ENCODE measurements at places on chromosomes 6 and 20.

- DNase-seq = no peak
Measured at GRCh38 chr6:145904391-145904790, 59.8 kb downstream of the SHPRH start.

DNA sequence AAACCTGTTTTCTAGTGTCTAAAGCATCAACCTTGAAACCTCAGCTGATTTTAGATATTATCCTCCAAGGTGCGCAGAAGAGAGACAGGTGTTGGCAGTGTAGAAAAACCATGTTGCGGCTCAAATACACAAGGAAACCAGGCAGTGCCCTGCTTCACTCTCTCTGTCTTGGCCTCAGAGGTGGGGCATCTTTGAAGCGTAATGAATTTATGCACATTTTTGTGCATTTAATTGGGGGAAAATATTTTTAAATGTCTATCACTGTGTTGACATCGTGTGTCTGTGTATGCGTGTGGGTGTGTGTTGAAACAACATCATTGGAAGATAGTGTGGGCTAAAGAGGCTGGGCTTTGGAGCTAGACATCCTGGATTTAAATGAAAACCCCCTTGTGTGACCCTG, 334.0 kb upstream of the CHD6 start:
- no peak for DNase-seq

DNA sequence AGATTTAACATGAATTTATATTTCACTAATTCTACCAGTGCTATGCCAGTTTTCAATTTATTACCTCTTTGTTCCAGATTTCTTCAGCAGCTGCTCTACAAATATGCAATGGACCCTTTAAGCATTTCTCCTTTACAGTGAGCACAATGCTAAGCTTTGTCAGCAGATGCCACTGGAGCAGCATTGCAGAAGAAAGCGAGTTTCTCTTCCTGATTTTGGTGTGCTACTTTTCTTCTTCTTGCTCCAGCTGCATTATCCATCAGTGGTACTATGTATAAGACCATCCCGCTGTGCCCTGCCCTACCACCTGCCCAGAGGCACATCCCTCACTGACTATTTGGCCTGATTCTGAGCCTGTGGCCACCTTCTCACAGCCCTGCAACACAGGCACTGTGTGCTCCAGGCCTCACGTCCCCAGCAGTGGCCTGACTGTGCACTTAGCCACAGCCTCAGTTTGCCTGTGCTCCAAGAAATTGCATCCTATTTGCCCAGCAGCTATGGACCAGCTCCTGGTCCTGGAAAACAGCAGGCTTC, 84.1 kb downstream of the TNFAIP3 start:
- DNase-seq = no peak

DNA sequence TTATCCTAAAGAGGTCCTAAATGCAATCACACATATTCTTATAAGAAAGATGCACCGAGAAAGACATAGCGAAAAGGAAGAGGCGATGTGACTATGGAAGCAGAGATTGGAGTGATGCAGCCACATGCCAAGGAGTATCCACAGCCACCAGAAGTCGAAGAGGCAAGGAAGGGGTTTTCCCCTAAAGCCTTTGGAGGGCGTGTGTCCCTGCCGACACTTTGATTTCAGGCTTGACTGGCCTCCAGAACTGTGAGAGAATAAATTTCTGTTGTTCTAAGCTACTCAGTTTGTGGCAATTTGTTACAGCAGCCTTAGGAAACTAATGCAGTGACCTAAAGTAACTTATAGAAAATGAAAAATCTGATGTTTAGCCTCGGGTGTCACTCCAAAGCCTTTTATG, 179.5 kb upstream of the CITED2 start:
- DNase-seq = no peak

DNA sequence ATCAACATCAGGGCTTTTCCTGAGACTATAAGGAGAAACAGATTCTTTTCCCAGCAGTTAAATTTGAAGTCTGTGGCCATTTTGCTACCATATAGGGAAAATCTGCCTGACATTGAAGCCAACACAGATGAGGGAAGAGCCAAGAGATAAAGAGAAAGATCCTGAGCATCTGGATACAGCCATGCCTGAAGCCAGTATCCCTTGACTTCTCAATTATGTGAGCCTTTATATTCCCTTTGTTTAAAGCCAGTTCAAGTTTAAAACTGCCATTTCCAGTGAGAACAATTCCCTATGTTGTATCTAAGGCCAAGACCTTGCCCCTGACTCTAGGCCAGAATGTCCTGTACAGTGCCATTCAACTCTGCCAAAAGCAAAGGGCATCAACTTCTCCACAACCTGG, 3.8 kb upstream of the NRSN2 start:
- no peak for DNase-seq

DNA sequence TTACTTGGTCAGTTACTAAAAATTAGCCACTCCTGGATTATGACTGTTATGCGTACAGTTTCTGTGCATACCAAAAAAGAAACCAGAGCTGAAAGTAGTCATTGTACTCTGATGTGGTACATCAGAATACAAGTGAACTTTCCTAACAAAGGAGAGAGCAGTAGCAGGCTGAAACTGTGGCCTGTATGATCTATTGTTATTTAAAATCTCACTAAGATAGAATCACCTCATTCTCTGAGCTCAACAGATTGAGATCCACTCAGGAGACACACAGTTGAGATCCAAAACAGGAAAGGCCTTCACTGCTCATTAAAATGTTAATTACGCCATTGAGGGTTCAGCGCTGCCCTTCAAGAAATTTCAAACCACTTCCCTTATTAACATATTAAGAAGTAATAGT, 576.4 kb downstream of the LMBRD1 start:
- DNase-seq = no peak

- DNase-seq = no peak
Measured at GRCh38 chr20:47708953-47709833, 76.1 kb downstream of the SULF2 start.

- no peak for DNase-seq
Measured at GRCh38 chr6:83466328-83466727, 35.5 kb upstream of the ME1 start.

GRCh38 chr20:10498200-10498599, 63.1 kb downstream of the SLX4IP start:
- no peak for DNase-seq

DNA sequence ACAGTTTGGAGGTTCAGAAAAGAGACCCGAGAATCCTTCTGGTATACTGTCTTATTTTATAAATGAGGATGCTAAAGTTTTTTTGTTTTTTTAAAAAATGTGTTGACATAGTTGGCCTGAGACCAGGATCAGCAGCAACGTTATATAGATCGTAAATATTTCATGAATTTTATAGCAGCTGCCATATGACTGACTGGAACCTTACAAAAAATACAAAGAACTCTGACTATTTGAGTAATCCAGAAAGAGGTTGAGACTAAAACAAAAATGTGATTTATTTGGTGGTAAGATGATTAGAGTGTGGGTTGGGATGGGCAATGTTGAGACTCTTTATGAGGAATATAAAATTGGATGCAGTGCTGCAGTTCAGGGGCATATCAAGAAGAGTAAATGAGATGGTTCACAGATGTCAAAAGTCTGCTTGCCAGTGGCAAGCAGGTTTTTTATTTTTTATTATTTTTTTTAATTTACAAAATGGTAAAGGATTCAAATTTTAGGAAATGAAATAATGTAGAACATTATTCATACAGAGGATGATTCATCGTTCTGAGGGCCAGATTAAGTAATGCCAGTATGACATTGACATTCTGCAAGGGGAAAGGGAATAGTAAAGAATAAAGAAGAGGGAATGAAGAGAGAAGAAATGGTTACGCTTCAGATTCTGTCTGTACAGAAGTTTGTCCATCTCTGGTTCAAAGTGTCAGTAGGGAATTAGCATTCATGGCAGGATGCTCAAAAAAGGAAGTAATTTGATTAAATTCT, 58.5 kb downstream of the SCAF8 start:
- no peak for DNase-seq

GRCh38 chr6:4281341-4282293, 146.2 kb upstream of the ECI2 start:
- DNase-seq = no peak

GRCh38 chr20:20888266-20888656, 175.8 kb upstream of the RALGAPA2 start:
- DNase-seq = no peak

GRCh38 chr20:61520893-61521460, 268.9 kb downstream of the CDH4 start:
- DNase-seq = no peak

GRCh38 chr6:31666337-31666965, 571 bp downstream of the CSNK2B start:
- DNase-seq = no peak

- DNase-seq = no peak
Measured at GRCh38 chr20:1926237-1926636, 31.0 kb downstream of the SIRPA start.

DNA sequence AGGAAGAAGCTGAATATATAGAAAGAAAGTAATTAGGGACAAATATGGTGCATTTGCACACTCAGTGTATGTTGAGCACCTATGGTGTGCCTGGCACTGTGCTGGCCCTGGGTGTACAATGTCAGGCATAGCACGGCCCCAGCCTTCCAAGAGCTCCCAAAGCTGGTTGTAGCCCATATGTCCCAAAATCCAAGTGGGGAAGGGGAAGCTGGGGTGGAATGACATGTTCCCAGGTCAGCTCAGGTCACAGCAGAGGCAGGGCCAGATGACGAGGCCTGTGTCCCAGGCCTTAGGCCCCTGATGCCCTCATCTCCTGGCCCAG, 170.0 kb downstream of the VEGFA start:
- DNase-seq = no peak

DNA sequence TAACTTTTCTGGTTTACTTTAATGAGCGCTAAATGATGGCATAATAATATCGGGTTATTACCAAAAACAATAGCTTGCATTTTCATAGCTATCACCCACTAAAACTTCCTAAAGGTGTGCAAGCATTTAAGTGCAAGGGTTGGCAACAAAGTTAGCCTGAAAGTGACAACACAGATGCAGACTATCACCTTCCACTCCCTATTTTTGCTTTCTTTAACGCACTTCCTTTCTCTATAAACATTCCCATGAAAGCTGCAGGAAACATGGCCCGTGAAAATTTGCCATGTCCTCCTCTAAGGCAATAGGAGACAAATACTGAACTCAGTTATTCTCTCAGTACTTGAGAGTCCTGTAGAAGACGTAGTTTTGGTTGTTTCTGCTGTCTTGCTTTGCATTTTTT, 2.7 kb downstream of the MYCT1 start:
- DNase-seq = no peak

- DNase-seq = no peak
Measured at GRCh38 chr6:110147870-110148269, 31.6 kb downstream of the WASF1 start.

DNA sequence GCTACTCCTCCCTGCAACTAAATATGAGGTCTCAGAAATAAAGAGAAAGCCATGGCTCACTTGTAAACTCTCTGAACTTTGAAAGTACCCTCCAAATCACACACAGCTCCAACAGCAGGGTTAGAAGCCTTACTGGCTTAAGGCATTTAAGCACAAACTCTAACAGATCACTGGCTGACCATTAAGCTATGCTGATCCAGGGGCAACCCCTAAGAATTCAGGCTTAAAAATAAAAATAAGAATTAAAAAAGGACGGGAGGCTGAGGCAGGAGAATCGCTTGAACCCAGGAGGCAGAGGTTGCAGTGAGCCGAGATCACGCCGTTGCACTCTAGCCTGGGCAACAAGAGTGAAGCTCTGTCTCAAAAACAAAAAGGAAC, 21.8 kb downstream of the HLA-E start:
- DNase-seq = no peak

- no peak for DNase-seq
Measured at GRCh38 chr20:18654448-18654773, 66.6 kb downstream of the DTD1 start.

DNA sequence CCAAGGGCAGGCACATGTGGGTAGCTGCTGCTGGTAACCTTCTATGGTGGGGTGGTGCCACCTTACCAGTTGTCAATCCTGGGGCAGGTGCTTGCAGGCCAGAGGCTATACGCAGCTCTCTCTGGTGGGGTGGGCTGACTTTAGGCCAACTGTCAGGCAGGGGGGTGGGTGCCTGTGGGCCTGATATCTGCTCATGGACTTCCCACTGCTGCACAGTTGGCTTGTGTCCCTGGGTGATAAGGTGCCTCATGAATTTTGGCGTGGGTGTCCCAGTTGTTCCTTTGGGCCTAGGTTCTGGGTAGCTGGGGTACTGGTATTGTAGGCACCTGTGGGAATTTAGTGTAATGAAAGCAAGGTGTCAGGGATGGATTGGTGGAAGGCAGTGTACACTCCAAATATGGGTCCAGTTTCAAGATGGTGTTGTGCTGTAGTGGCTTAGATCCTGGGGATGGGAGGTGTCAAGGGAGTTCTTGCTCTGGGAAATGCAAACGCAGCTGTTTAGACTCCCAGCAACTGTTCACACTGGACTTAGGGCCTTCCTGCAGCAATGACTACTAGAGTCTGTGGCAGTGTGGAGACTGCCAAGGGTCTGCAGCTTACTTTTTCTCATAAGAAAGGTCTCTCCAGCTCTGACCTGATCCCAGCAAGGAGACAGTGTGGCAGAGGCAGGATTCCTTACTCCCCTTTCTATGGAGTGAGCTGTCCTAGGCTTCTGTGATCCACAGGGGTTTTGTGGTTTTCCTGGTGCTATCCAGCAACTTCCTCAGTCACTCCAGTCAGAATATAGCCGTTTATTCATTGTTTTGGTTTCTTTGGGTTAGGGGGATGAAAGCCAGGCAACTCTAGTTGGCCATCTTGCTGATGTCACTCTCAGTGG, 128.2 kb downstream of the CRYBG1 start:
- no peak for DNase-seq

GRCh38 chr20:46129955-46130481, 11.9 kb downstream of the CD40 start:
- no peak for DNase-seq

- DNase-seq = no peak
Measured at GRCh38 chr6:73514746-73515110, 6.1 kb downstream of the EEF1A1 start.

DNA sequence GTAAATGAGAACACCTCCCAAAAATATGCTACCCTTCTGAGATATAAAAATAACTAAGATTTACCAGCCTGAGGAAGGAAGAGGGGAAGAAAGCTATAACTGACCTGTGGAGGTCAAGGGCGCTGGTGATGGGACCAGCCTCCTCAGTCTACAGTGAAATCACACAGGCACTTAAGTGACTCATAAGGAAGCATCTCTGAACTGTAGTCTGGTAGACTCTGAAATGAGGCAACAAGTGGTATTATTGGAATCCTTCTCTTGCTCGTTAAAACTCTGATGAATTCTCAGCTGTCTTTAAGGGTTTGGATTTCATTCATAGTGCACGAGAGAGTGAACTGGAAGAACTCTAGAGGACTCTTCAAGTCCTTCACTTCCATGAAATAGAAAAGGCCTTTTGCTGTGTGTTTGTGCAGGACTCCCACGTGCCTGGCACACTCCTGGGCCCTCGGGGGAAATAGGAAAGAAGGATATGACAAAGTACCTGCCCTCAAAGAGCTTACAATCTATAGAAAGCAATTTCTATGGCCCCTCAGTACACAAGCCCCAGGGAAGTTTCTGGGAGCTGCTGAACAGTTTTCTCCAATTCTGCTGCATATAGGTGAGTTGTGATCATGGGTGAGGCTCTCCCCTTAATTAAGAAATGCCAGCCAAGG, 231.8 kb upstream of the RREB1 start:
- DNase-seq = no peak

DNA sequence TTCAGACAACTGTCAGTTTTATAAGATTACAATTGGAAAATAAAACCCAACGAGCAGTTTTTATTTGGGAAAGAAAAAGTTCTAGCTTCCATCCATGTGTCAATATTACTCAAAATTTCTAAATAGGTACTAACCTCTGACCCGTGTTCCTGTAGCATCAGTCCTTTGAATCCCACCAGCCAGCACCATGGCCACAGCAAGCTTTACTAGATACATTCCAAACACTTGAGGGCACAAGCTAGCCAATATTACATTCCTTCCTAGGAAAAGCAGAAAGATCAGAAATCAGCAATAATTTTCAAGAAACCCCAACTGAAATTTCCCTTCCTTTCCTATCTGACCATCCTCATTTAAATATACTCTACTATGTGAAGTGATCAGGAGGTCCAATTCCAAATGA, 19.2 kb downstream of the ASF1A start:
- DNase-seq = no peak

Data from activated T-helper 9 cell treated with anti-CD3 and anti-CD28 coated beads, Interleukin-2, amount 50 U/mL, for 16 hours (primary cell).